GOT3 (cell line): ENCODE measurements at places on chromosomes 7 and 10.

GRCh38 chr7:37068902-37069301 is 344.6 kb upstream of the AOAH start:
- DNase-seq = no peak

DNA sequence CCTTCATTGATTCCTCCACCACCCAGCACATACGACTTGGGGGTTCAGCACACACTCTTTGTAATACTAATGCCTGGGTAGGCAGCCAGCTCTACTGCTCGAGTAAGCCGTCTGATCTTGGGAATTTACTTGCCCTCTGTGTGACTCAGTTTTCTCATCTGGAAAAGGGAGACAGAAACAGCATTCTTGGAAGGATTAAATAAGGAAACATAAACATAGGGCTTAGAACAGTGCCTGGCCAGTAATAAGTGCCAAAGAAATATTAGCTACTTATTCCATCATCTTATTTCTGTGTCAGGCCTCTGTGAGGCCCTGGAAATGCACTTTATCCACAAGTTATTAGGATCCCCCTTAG is 130.1 kb downstream of the TNS3 start:
- DNase-seq = no peak

GRCh38 chr7:151851145-151851751 is 25.7 kb downstream of the PRKAG2 start:
- no peak for DNase-seq

DNA sequence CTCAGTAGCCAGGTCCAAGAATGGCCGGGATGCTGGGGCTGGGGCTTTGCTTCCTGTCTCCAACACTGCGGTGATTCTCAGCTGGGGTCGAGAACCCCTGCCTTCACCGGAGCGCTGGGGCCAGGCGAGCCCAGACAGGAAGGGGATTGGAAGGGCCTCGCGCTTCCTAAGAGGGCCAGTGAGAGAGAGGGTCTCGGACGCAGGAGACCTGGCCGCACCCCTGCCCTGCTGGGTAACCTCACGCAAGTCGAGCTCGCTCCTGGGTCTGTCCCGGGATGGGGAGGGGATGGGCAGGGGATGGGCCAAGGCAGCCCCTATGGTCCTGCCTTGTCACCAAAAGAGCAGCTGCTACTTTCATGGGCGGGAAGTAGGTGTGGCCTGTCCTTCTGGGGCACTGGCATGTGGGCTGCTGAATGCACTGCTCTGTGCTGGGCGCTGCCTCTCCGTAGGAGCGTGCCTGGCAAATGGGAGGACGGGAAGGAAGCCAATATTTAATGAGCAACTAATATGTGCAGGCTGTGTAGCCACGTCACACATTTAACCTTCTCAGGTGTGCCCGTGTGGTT is 20.0 kb downstream of the KCNK18 start:
- no peak for DNase-seq

DNA sequence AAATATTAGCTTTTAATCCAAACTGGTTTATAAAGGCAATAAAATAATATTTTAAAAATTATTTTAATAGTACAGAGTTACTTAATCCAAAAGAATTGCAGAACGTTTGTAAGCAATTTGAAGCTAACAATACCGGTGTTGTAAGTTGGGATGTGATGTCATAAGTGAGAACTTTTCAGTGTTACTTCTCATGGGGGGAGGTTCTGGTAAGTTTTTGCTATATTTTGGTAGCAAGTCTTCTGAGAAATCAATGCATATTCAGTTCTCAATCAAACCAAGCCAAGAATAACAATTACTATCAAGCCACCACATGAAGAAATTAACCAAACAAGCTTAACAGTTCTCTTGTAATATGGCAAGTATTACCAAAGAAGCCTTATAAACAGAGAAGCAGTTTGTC is 147.1 kb upstream of the ASAH2 start:
- DNase-seq = no peak

DNA sequence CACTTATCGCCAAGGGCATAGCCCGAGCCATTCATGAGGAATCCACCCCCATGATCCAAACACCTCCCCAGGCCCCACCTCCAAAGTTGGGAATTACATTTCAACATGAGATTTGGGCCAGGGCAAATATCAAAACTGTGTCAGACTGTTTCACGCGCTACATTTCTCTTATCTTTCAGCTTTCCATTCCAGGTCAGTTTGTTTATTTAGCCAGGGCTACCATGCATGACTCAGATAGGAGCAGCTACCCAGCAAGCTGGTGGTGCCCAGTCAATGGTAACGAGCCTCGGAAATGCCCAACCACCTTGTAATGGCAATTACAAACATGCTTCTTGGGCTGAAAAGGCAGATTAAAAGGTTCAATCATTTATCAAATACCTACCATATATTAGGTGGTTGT is 43.6 kb upstream of the BAMBI start:
- no peak for DNase-seq
